ENCODE measurements at places on chromosomes 2 and 18.

- DNase-seq: no peak
These were observed 28.8 kb downstream of the FBLN7 start for GRCh38 chr2:112166806-112167499.

DNA sequence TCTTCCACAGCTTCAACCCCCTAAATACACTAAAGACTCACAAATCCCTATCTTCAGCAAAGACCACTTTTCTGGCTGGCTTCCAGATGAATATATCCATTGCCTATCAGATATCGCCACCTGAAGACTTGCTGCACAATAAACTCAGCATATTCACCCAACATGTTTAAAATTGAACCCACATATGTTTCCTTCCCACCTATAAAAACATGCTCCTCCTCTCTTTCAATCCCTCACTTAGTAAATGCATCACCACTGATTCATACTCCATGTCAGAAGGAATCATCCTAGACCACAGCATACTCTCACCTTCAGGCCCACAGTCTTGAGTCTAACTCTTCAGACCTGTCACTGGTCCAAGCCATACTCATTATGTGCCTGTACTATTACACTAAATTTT is 5.3 kb downstream of the SPC25 start:
- no peak for DNase-seq

GRCh38 chr2:168798076-168798887 is 4.2 kb upstream of the NOSTRIN start:
- no peak for DNase-seq

DNA sequence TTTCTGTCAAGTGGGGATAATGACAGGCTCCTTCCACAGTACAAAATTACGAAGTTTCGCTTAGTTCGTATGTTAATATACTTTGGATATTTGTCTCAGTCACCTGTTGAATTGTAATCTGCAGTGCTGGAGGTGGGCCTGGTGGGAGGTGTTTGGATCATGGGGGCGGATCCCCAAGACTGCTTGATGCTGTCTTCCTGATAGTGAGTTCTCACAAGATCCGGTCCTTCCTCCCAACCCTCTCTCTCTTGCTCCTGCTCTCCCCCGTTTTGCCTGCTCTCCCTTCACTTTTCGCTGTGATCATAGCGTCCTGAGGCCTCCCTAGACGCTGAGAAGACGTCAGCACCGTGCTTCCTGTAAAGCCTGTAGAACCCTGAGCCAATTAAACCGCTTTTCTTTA is 97.1 kb upstream of the EPB41L3 start:
- DNase-seq: no peak

GRCh38 chr18:80133124-80133523 is 24.1 kb downstream of the ADNP2 start:
- DNase-seq: no peak

- no peak for DNase-seq
These were observed 108.2 kb upstream of the ERBB4 start for GRCh38 chr2:212646698-212647366.

DNA sequence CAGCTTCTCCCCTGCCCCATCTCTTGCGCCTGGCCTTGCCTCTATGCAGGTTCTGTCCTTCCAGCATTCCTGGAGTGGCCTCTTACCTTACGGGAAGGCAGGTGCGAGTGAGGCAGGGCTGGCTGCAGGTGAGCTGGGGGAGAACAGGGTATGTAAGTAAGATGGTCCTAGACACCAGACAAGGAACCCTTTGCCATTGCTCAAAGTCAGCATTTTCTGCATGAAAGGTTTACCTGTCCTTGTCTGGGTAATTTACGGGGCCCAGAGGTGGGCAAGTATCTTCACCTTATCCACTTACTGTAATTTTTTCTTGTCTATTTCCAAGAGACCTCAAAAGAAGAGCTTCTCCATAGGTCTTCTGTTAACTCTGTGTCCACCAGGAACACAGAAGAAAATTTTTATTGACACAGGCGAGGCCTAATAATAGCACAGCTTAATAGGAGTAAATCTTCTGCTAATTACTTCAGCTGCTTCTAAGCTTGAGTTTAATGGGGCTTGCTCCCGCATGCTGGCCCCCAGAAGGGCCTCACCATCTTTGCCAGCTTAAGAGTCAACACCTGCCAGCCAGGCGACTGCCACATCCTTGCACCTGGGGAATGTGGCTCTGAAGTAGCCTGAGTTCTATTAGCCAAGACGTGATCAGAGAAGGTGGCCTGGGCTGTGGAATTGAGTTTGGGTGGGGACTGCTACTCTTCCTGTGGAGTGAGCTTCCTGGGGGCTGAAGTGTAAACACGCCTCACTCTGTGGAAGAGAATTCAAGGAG is 27.1 kb downstream of the PCARE start:
- DNase-seq: no peak

- DNase-seq: no peak
These were observed 60.3 kb upstream of the GPC1 start for GRCh38 chr2:240375024-240375645.

- no peak for DNase-seq
These were observed 440.7 kb downstream of the RND3 start for GRCh38 chr2:150046810-150047209.

DNA sequence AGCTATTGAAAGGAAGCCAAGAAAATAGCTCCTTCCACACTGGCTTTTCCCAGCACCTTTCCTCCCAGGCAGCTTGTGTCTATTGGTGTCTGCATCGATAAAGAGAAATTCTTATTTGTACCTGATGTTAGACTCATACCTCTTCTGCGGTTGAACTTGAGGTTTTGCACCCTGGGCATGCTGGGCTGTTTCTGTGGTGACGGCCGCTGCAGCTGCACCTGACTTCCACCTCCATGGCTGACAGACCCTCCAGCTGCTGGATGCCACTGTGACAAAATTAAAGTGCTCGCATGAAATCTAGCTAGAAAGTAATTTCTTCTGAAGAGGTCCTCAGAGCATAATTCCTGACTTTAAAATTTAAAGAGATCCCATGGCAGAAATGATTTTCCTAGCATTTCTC is 6.6 kb downstream of the FECH start:
- peak; percentile 40 for DNase-seq

All from CD4-positive, CD25-positive, alpha-beta regulatory T cell (primary cell).